ENCODE measurements at places on chromosomes 6 and 20.
A peak's percentile ranks its signal among the peaks of the same experiment; 100 is the strongest.

- DNase-seq: no peak
These were observed 12.7 kb upstream of the SIRT5 start for GRCh38 chr6:13561624-13562267.

DNA sequence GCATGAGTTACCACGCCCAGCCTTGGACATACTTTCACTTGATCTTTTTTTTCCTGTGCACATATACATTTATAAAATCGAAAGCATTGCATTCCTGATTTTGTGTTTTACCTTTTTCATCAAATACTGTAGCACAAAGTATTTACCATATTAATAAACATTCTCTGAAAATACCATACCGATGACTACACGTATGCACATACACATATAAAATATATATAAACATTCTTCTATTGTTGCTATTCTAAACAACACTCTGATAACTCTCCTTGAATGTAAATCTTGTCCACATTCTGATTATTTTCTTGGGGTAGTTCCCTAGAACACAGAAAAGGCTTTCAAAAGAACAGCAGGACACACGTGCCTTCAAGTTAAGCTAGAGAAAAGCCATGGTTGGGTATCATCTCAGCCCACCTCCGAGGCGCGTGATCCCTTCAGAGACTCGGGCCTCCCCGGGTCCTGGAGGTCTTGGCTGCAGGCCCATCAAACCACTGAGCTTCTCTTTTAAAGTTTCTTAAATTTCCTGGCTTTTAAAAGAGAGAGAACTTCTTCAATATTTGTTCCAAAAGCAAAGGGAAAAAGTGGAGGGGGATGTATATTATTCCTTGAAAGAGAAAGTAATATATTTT lies 198.1 kb downstream of the MYLK4 start:
- DNase-seq: no peak

DNA sequence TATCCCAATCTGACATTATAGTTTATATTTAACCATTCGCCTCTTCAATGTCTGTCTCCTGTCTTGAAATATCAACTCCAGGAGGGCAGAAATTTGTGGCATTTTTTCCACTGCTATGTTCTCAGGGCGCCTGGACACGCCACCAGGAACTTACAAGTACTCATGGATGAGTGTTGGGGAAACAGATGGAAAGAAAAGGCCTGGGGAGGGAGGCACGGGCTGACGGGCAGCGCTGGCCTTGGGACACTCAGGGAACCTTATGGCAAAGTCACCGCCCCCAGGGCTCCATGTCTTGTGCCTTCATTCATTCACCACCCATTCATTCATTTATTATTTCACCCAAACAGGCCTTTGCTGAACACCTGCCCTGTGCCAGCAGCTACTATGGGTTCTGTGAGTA lies 222.9 kb downstream of the PREX1 start:
- DNase-seq: no peak

GRCh38 chr6:118387921-118388701 lies 160.0 kb upstream of the PLN start:
- peak; percentile 68 for DNase-seq

- no peak for DNase-seq
These were observed 20.9 kb downstream of the SLC9A8 start for GRCh38 chr20:49833483-49833882.
